ENCODE measurements at places on chromosomes 12 and 14.
A peak's percentile ranks its signal among the peaks of the same experiment; 100 is the strongest.

- DNase-seq = no peak
These were observed 7.8 kb downstream of the GALNT6 start for GRCh38 chr12:51383269-51383905.

DNA sequence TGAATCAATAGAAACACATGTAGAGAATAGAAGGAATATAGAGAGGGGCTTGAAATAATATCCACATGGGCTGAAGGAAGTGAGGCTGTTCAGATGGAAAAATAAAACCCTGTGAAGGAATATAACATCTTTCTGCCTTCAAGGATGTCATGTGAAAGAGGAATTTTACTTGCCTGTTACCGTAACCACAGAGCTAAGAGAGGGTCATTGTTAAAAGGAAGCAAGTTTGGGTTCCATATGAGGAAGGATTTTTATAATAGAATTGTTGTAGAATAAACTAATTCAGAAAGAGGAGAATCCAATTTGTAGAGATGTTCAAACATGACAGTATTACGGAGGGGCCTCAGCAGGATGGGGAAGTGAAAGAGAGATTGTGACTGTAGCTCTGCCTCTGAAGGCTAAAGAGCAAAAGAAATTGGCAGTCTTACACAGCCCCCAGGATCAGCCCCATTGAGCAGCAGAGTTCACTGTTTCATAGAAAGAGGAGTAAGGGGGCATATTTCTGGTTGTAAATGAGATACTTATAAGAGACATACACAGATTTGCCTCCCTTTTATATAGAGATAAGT, 41.8 kb upstream of the PTPRR start:
- no peak for DNase-seq

DNA sequence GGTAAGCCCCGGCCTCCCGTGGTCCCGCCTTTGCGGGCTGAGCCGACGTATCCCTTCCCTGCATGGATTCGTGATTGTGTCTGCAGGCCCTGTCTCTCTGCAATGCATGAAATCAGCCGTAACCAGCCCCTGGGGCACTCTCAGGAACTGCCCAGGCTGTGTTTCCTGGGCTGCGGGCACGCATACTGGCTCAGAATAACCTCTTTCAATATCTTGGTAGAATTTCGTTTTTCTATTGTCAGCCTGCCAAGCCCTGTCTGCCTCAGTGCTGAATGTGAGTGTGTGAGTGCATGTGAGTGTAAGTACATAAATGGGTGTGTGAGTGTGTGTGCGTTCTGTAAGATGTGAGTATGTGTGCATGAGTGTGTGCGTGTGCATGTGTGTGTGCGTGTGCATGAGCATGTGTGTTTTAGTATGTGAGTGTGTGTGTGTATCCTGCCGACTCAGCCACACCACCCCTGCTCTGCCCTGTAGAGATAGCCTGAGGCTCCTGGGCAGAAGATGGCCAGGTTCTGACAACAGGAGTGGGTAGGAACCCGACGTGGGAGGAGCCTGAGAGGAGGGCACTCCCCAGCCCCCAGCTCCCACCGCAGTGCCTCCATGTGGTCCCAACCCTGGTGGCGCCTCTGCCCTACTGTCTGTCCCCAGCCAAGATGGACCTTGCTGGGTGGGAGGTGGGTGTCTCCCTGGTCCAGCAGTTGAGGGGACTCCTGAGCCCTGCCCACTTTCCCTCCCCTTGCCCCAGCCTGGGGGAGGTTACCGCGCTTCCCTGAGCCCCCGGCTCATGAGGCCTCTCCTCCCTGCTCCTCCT, 268.8 kb downstream of the ADGRD1 start:
- DNase-seq = no peak

- no peak for DNase-seq
These were observed 91.3 kb downstream of the DAD1 start for GRCh38 chr14:22497671-22498093.

DNA sequence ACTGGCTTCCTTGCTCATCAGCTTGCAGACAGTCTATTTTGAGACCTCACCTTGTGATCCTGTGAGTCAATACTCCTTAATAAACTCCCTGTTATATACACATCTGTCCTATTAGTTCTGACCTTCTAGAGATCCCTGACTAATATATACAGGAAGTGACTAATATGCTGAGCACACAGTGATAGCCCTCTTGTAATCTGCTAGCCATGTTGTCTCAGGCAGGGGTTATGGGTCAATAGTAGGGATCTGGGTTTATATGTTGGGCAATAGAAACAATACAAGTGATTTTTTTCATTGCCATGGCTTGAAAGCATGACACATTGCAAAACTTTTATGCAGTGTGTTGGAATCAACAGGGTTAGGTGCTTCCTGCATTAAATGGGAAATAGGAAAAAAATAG, 562.2 kb downstream of the GALC start:
- no peak for DNase-seq

- no peak for DNase-seq
These were observed 113.7 kb downstream of the TRAFD1 start for GRCh38 chr12:112239020-112239419.

DNA sequence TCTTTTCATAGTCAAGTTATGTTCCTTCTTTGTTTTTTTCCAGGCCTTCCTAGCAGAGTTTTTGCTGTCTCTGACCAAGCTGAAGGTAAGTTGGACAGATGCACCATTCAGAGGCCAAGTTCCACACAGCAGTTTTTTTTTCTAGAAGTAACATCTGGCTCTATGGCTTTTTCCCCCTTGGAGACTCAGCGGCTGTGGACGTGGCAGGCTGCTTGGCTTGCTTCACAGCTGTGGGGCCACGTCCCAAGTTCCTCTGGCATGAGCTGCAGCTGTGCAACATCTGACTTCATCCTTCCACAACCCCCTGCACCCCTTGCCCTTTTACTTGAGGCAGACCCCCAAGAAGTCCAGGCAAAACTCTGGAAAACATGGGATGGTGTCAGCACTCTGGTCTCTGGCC, 24.2 kb upstream of the RHOJ start:
- no peak for DNase-seq

DNA sequence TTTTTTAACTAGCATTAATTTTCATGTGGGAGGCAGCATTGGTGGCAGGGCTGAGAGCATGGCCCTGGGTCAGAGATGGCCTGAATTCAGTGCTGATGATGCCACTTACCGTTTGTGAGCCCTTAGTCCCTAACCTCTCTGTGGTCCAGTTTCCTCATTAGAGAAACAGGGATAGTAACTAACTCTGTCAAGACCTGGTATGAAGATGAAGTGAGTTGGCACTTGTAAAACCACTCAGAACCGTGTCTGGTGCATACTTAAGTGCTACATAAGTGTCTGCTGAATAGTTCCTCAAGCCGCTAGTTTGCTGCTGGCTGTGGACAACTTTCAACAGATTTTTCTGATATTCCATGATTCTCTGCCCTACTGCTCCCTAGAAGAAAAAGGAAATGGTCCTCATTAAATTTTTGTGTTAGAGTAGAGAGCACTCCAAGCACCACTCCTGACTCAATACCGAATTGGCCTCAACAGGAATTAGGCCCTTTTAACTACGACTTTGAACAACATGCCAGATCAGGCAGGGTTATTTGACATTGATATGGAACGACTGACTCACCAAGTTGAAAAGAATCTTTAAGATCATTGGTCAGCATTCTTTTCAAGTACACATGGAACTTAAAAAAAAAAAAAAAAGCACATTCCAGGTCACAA, 250.2 kb downstream of the ANO2 start:
- DNase-seq = no peak

GRCh38 chr12:52082988-52083637, 3.6 kb downstream of the SMIM41 start:
- peak; percentile 80 for DNase-seq

- DNase-seq = no peak
These were observed 8.8 kb downstream of the CHURC1 start for GRCh38 chr14:64923015-64923414.

GRCh38 chr12:14873440-14874185, 12.0 kb downstream of the MGP start:
- DNase-seq = no peak

DNA sequence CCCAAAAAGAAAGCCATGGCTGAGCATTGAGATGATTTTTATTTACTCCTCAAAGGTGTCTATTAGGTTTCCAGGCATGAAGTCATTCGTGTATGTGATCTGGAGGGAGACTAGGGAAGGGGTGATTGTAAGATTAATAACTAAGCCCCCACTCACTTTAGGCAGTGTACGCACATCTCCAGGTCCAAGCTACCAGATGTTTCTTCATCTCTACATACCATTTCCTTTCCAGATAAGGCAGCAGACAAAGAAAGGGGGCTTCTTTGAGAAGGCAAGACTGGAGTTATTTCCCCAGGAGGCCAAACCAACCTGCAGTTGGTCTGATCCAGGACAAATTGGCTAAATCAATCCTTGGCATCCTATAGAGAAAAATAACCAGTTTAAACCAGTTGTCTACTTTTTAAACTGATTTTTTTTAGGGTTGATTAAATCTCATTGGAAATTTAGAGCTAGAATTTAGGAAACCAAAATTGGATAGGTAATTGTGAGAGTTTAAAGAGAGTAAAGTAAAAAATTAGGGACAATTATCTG, 3.9 kb downstream of the HOXC13 start:
- DNase-seq = no peak

DNA sequence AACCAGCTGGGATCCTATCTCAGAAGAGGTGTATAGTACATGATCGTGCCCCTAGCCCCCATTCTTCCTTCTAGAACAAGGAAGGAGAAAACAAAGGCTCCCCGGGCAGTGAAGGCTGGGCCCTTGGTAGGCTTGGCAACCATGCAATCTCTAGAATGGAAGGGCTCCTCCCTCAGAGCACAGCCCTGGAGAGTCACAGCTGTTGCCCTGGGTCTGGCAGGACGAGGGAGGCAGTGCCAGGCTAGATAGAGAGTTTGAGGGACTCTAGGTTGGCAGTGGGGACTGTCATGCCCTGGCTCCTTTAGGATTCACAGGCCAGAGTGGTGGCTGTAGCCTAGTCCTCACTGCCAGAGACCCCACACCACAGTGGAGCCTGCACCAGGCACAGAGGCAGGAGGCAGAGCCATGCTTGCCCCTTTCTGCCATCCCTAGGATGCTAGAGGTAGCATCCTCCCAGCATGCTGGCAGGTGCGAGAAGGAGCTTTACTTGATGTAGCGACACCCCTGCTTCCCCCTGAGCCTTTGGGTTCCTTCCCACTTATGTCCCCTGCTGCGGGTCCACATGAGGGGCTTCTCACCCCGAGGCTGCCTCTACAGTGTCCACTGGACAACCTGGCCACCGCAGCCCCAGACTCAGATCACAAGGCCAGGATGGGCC, 33.4 kb upstream of the CIPC start:
- DNase-seq = no peak

DNA sequence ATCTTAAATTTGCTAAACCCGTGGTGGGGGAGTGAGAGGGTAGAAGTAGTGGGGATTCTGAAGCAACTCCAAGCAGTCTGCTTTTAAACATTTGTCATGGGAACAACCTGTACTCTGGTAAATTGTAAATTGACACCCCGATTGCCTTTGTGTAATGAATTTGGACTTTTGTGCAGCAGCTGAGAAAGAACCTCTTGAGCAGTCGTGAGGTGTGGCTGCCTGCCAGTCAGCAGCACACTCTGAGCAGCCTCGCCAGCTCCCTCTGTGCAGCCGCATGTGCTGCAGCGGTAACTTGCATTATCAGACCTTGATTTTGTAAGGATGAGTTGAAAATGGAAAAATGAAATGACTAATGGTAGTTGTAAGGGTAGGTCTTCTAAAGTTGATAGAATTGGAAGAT, 74.3 kb downstream of the SUSD6 start:
- DNase-seq = no peak

- DNase-seq = no peak
These were observed 23.0 kb downstream of the FAM222A start for GRCh38 chr12:109736552-109737108.

DNA sequence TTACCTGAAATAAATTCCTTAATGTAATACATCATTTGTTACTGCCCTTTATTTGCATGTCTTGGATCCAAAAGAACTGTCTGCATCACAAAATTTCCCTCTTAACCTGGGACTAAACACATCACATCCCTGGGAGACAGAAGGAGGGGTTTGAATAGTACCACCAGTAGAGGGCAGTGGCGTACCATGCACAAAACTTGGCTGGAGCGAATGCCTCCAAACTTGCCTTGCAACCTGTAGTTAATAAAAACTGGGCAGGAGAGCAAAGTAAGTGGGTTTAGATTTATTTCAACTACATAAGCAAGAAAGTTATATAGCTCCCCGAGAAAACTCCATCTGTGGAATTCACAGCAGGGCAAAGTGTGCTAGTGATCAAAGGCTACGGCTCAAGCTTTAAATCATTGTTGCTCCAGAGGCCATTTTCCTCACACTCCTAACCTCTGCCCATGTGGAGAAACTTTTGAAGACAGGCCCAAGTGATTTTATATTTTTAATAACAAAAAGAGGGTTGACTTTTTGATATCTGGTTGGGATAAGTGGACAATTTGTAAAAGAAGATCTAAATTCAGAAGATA, 1176.7 kb upstream of the SEL1L start:
- peak; percentile 1 for DNase-seq

DNA sequence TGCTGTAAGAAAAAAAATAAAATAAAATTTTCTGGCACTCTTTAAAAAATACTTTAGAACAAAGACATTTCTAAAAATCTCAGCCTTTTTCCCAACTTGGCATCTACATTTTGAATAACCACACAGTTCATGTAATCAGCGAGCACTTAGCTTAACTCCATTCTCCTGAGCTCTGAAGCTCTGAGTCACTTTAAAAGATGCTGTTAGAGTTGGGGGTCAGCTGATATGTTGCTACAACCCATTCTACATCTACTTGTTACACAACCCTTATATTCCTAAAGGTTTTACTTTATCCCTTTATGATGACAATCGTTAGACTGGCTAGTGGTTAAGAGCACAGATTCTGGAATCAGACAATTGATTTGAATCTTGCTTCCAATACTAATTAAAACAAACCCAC, 48.3 kb downstream of the SLC41A2 start:
- no peak for DNase-seq

- no peak for DNase-seq
These were observed 353.5 kb downstream of the TMEM132D start for GRCh38 chr12:129550353-129550752.

DNA sequence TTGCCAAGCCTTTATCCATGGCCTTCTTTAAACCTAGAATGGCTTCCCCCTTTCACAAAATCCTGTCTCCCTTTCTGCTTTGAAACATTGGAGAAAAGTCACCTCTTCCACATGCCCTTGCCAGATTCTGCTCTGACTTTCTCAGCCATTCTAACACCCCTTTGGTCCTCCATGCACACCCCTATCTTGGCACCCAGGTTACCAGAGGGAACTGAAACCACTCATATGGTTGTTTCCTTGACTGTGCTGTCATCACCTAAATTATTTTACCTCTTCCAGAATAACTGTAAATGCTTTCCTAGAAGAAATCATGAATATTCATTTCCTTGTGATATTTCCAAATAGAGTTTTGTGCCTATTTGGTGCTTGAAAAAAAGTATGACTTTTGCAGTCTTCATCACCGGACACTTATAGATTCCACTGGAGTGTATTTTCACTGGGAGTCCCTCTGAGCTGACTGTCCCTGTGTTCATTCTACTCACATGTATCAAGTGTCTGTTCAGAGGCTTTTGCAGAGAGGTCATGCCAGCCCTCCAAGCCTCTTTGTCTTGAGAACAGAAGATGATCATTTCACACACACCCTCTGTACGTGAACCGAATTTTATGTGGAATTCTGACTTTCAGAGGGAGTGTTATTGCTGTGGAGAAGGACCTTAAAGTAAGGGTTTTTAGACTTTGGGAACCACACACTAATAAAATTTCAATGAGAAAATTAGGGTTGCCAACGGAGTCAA, 74.1 kb downstream of the PLXNC1 start:
- no peak for DNase-seq

- DNase-seq = no peak
These were observed 10.9 kb downstream of the NOC4L start for GRCh38 chr12:132154941-132155770.

Data from GM12892 (cell line).